ENCODE measurements at places on chromosomes 6 and 20. TPM values are rescaled to one million over a fixed set of nuclear protein-coding genes. Genes with fewer than 3 reads are reported as not detected.

The MICA gene
- total RNA-seq: 21.1 TPM

- H3K4me3 ChIP-seq: no peak overlapping the region
- H3K36me3 ChIP-seq: no peaks in the 10 kb centered on the region
- no peaks in the 10 kb centered on the region for H3K4me1 ChIP-seq
Observed at GRCh38 chr20:39829256-39829655, 859.8 kb downstream of the MAFB start.

- H3K27ac ChIP-seq: no peak overlapping the region
- H3K4me1 ChIP-seq: no peaks in the 10 kb centered on the region
- no peak overlapping the region for H3K4me3 ChIP-seq
- H3K36me3 ChIP-seq: peaks cover 33% of the 10 kb centered on the region
- no peak for DNase-seq
Observed at GRCh38 chr20:25503936-25504335, 81.4 kb downstream of the NINL start.

DNA sequence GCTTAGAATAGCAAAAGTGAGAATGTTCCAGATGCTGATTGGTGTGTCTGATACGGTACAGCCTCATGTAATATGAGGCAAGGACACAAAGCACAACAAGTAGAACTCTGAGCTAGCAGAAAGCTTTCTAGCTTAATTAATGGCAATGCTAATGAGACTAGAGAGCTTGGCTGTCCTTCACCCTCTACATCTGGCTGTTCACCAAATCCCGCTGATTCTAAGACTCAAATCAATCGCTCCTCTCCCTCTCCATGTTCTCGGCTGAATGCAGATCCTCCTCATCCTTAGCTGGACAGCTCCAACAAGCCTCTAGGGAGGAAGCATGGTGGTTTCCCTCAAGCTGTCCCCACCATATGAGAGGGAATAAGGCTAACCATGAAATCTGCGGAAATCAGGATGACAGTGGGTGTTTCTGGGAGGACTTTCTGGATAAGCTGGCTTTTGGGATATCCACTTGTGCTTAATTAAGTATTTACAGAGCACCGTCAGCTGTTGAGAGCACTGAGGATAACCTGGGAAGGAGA is 128.9 kb downstream of the FOXC1 start:
- H3K4me1 ChIP-seq: no peaks in the 10 kb centered on the region
- H3K27ac ChIP-seq: no peak overlapping the region
- H3K4me3 ChIP-seq: no peak overlapping the region
- no peaks in the 10 kb centered on the region for H3K36me3 ChIP-seq

DNA sequence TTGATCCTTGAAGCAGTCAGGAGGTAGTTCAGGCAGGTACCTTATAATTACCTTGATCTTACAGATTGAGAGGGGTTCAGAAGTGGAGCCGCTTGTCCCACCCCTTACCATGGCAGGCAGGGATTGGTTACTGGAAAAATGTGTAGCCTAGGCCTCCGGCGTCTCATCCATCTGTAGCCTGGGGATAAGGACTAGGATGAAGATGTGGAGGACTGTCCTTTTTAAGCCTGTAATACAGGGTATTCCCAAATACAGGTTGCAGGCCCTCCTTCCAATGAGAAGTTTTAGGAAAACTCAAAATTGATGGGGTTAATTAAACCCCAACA is 2.8 kb downstream of the HMGA1 start:
- H3K27me3 ChIP-seq: peaks cover 6% of the 10 kb centered on the region
- no peak for DNase-seq
- peaks cover 11% of the 10 kb centered on the region for H3K36me3 ChIP-seq
- peak overlapping the region; percentile 98 for H3K4me3 ChIP-seq

DNA sequence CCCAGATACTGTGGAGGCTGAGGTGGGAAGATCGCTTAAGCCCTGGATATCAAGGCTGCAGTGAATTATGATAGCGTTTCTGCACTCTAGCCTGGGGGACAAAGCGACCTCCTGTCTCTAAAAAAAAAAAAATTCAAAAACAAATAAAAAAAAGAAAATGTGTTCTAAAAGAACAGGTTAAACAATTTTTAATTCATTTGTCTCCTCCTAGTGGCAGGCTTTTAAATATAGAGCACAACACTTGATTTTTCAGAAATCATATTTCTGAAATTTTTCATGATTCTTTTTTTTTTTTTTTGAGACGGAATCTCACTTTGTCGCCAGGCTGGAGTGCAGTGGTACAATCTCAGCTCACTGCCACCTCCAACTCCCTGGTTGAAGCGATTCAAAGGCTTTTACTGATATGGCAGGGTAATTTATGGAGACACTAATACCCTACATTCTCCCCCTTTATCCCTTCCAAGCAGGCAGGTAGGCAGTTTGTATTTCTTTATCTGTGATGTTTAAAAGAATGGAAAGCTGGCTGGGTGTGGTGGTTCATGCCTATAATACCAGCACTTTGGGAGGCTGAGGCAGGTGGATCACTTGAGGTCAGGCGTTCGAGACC is 8.7 kb upstream of the GTF3C6 start:
- no peaks in the 10 kb centered on the region for H3K4me1 ChIP-seq
- H3K27ac ChIP-seq: no peak overlapping the region
- no peaks in the 10 kb centered on the region for H3K36me3 ChIP-seq
- H3K27me3 ChIP-seq: no peaks in the 10 kb centered on the region
- DNase-seq: no peak

- no peak overlapping the region for H3K27ac ChIP-seq
- no peak for DNase-seq
- H3K4me1 ChIP-seq: peaks cover 33% of the 10 kb centered on the region
- H3K27me3 ChIP-seq: no peaks in the 10 kb centered on the region
- no peaks in the 10 kb centered on the region for H3K36me3 ChIP-seq
Observed at GRCh38 chr6:8177721-8178120, 75.4 kb upstream of the EEF1E1 start.

- H3K36me3 ChIP-seq: no peaks in the 10 kb centered on the region
- H3K4me1 ChIP-seq: no peaks in the 10 kb centered on the region
- no peak overlapping the region for H3K4me3 ChIP-seq
- no peak overlapping the region for H3K27ac ChIP-seq
- no peaks in the 10 kb centered on the region for H3K27me3 ChIP-seq
Observed at GRCh38 chr6:113350461-113350860, 506.7 kb upstream of the MARCKS start.
